Colonic mucosa (tissue), 4 donors: ENCODE measurements at places on chromosomes 5 and 9.
A peak's percentile ranks its signal among the peaks of the same experiment; 100 is the strongest.

GRCh38 chr5:37552161-37552560 lies 173.0 kb downstream of the WDR70 start:
- no peak for DNase-seq

- no peak for DNase-seq
Observed at GRCh38 chr9:33742519-33742918, 52.8 kb upstream of the PRSS3 start.

- no peak for DNase-seq
Observed at GRCh38 chr5:53200306-53200705, 90.7 kb upstream of the MOCS2 start.

- no peak for DNase-seq
Observed at GRCh38 chr5:28499766-28500290, 1461.4 kb upstream of the CDH9 start.

- peak; percentile 26 for DNase-seq
Observed at GRCh38 chr9:16100537-16101091, 547.8 kb downstream of the CCDC171 start.

DNA sequence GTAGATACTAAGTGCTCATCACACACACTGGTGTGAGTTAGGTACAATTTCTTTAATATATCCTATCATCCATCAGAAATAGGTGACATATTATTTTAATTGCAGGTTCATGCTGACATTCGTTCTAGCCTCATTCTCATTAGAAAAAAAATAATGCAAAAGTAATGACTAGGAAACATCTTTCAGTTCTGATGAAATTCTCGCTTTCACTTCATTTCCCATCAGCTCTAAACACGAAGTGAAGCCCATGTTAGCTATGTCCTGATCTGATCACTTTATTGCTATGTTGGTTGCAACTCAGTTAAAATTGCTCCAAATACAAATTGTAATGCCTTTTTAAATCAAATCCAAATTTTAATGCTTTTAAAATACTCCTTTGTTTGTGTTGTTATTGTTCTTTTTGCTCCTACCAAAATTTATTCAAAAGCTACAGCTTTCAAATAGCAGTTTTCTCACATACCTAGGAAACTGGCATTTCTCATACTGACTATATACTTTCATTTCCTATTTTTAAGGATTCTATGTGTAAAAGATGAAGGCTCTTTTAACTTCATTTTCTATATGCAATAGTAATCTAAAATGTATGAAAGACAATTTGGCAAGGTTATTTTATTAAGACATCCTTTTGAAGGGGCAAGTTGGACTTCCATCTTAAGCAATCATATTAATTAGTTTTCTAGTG lies 1237.8 kb upstream of the ACO1 start:
- no peak for DNase-seq

DNA sequence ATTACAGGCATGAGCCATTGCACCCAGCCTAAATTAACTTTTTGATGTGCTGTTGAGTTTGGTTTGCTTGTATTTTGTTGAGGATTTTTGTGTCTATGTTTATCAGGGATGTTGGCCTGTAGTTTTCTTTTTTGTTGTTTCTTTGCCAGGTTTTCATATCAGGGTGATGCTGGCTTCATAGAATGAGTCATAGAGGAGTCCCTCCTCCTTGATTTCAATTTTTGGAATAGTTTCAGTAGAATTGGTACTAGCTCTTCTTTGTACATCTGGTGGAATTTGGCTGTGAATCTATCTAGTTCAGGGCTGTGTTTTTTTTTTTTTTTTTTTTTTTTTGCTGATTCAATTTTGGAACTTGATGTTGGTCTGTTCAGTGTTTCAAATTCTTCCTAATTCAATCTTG lies 1164.3 kb upstream of the DMAC1 start:
- DNase-seq = no peak

- no peak for DNase-seq
Observed at GRCh38 chr9:135090081-135090480, 2.6 kb downstream of the OLFM1 start.

GRCh38 chr5:160197341-160198144 lies 31.8 kb upstream of the FABP6 start:
- DNase-seq = no peak

GRCh38 chr9:128251732-128252100 lies 24.1 kb downstream of the GOLGA2 start:
- no peak for DNase-seq

GRCh38 chr5:164234321-164234720 lies 728.9 kb downstream of the MAT2B start:
- no peak for DNase-seq

DNA sequence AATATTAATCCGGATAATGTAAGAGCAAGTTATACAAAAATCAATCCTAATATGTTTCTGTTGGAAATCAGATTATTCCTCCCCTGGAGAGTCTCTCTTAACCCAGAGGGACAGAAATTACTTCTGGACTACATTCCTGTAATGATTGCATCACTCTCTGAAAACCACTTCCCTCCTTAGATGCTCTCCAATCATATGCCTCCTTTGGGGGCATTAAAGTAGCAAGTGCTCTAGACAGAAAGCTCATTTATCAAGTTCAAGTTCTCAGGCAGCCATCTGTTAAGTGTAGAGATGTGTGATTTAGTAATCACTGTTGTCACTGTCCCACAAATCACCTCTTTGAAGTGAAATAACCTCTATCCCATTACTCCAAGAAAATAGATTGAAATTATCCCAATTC lies 247.1 kb downstream of the SLCO4C1 start:
- no peak for DNase-seq

GRCh38 chr5:10511741-10512640 lies 51.9 kb upstream of the ANKRD33B start:
- DNase-seq = no peak

DNA sequence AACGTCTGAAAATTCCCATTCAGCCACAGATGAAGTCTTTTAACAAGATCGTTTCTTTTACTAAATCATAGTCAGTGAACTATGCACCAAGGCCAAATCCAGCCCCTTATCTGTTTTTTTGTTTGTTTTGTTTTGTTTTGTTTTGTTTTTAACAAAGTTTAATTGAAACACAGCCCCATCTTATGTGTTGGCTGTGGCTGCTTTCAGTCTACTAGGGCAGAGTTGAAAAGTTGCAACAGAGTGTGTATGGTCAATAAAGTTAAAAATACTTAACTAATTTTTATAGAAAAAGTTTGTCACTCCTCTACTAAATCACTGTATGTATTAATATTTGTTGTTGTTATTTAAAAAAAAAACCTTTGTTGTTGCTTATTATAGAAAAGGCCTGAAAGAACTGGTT lies 137.1 kb downstream of the CAAP1 start:
- DNase-seq = no peak

DNA sequence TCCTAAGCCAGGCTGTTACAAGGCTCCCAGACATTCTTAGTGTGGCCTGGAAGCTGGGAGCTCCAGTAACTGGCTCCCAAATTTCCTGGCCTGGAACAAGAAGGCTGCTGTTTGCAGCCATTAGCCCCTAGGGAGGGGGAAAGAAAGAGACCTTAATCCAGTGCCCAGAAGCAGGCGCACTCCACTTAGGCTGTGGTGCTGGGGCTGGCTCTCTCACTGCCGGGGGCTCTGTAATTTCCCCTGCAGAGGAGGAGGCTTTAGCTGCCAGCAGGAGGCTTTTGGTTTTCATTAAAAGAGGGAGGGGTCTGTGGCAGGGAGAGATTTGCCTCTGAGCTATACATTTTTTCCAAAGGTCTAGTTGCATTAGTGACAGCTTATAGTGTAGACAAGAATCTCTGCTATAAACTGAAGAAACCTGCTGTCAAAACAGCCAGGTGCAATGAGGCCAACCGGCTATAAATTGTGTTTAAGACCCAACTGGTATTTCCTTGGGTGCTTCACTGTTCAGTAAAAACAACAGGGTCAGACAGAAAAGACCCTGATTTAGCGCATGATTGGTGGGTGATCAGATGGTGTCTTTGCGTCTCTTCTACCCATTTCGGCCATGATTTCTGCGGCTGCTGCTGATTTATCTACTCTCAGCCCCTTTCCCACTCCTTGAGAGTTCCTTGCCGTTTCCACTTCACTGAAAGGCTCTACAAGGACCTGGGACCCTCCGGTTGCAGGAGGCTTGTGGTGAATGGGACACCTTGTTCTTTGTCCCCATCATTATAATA lies 254.6 kb downstream of the AOPEP start:
- DNase-seq = no peak
